ENCODE measurements at places on chromosomes 3 and 15.

- peak; percentile 40 for DNase-seq
Observed at GRCh38 chr3:66722675-66723074, 221.9 kb upstream of the LRIG1 start.

DNA sequence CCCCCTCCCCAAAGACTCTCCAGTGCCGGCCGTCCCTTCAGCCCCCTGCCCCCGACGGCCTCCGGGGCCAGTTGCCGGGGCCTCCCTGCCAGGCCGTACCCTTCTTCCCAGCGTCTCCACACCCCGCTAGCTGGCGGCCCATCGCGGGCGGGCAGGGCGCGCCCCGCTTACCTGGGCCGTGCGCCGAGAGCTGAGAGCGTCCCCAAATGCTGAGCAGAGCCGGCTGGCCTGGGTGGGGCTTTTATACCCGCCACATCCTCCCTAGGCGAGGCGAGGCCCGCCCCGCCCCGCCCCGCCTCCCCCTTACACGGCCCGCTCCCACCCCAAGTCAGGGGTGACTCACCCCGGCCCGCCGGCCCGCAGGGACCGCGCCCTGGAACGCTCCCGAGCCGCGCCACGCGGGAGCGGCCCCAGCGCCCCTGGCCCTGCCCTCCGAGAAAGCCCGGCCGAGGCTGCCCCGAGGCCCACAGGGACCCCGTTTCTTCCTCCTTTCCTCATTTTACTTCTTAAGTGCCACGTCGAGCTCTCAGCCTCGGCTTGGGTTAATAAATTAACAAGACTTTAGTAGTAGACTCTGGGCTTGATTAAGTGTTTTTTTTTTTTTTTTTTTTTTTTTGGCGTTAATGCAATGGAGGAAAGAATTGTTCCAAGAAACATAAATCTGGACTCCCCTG, at the start of gene ANXA2:
Gene ANXA2 (minus strand): TSS at position 215 of the 674 bp plus-strand sequence. CDS start 11,911 bp downstream, outside the sequence.
- DNase-seq = peak; percentile 90

GRCh38 chr3:172654470-172654869, 56.4 kb downstream of the NCEH1 start:
- DNase-seq = no peak

DNA sequence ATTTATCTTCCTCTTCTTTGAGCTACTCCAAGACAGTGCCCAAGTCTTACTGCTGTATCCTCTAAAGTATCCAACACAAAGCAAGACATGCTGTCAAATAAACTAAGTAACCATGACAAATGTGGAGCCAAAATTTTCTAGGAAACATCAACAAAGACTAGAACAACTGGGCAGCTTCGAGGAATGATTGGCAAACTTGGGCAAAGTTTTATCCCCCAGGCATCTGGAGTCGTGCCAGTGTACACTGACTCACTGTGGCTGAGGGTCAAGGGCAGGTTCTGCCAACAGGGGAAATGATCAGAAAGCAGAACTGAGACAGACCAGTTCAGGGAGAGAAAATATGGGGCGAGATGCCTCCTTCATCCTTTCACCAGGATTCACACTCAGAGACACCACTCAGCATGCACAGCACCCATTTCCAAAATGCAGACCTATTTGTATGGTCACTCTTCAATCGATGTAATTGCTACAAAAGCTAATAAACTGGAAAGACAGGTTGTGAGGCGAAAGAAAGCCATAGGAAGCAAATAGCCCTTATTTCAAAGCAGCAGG, 65.8 kb downstream of the MB21D2 start:
- DNase-seq = peak; percentile 50

- no peak for DNase-seq
Observed at GRCh38 chr3:117719316-117719926, 1009.8 kb downstream of the TUSC7 start.

DNA sequence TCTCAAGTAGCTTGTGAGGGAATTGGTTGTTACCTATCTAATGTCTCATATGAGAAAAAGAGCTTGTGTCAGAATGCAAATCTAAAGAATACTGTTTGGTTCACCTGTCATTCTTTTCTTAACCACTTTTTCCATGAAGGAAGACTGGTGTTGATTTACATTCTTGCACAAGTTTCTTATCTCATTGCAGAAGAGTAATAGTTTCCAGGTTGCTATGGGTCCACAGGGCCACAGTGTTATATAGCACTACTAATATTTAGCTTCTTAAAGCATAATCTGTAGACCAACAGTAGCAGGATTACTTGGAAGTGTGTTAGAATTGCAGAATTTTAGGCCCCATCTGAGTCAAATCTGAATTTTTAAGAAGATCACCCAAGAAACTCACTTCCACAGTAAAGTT, 697.5 kb downstream of the GBE1 start:
- DNase-seq = no peak

DNA sequence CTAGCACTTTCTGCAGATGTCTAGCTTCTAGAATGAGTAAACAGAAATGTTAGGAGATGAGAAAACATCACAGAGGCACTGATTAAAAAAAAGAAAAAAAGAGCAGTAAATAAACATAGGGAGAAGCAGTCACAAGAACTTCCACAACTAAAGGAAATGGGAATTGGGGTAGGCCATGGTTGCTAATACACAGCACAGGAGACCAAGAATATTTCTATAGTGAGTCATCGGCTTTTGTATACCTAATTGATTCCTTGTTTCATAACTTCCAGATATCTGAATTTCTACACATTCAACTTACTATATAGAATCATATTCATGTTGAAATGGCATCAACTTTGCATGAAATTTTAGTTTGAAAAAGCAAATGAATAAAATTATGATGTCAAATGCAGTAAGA, 47.3 kb upstream of the TCF12 start:
- DNase-seq = no peak

- DNase-seq = no peak
Observed at GRCh38 chr3:188754267-188754666, 417.5 kb upstream of the TPRG1 start.

DNA sequence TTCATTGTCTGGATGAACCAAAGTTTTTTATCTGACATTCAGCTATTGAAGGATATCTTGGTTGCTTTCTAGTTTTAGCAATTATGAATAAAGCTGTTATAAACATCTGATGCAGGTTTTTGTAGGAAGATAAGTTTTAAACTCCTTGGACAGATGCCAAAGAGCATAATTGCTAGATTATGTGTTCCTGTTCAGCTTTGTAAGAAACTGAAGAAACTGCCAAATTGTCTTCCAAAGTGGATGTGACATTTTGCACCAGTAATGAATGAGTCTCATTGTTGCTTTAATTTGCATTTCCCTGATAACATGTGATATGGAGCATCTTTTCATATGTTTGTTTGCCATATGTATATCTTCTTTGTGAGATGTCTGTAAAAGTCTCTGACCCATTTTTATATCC, 239.9 kb upstream of the TTC14 start:
- no peak for DNase-seq

DNA sequence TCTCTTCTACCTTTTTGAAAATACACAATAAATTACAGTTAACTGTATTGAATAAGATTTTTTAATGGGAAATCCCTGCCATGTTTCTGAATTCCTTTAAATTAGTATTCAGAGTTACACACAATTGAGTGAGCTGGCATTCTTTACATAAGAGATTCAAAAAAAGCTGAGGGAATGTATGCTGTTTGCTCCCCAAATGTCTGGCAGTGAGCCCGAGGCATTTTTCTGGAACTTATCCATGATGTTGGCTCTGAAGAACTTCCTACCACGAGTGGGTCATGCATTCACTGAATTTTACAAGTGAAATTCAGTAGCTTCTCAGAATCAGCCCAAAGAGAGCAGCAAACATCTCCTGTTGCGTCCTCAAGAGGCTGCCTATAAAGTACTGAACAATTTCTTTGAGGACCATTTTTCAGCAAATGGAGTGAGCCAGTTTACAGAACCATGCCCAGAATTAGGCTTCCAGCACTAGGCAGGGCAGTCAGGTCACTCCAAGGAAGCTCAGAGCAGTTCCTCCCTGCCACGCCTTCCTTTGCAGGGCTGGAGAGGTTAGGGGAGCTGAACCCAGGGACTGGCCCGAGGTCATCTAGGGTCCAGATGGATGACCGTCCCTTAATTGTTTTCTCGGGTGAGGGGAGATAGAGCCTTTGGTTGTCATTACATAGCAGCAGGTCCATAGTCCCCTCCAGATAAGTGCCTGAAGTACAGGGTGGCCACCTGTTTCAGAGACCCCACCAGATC, 21.2 kb downstream of the GABRA5 start:
- no peak for DNase-seq

DNA sequence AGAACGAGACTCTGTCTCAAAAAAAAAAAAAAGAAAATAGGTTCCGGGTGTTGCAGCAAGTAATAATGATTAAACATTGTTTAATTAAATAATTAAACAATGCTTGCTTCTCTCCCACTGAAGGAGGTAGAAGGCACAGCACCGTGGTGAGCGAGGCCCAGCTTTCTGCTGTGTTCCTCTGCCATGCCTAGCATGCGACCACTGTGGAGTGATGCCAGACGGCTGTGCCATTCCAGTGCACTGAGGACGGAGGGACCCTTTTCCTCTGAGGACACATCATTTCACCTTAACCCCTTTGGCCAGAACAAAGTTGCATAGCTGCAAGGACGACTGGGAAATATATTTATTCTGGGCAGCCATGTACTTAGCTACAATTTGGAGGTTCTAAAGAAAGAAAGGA, 322.8 kb upstream of the TPRG1 start:
- peak; percentile 38 for DNase-seq
